ENCODE measurements at places on chromosomes 4 and X. TPM values are rescaled to one million over a fixed set of nuclear protein-coding genes. Genes with fewer than 3 reads are reported as not detected.

DNA sequence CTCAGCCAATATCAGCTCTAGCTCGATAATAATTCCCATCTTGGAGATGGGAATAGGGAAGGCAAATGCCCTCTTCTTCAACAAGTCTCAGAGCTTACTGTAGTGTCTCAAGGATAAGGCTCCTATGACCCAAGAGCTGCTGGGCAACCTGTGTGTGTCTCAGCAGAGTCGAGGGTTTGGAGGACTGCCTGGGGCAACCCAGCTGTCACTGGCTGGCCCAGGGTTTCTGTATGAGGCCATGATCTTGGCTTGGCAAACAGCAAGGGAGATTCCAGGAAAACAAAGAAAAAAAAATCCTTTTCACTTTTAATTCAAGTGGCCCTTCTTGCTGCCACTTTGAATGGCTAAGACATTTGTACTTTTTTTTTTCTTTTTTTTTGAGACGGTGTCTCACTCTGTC, 34.4 kb downstream of the TMSB4X start:
- no peak for DNase-seq

DNA sequence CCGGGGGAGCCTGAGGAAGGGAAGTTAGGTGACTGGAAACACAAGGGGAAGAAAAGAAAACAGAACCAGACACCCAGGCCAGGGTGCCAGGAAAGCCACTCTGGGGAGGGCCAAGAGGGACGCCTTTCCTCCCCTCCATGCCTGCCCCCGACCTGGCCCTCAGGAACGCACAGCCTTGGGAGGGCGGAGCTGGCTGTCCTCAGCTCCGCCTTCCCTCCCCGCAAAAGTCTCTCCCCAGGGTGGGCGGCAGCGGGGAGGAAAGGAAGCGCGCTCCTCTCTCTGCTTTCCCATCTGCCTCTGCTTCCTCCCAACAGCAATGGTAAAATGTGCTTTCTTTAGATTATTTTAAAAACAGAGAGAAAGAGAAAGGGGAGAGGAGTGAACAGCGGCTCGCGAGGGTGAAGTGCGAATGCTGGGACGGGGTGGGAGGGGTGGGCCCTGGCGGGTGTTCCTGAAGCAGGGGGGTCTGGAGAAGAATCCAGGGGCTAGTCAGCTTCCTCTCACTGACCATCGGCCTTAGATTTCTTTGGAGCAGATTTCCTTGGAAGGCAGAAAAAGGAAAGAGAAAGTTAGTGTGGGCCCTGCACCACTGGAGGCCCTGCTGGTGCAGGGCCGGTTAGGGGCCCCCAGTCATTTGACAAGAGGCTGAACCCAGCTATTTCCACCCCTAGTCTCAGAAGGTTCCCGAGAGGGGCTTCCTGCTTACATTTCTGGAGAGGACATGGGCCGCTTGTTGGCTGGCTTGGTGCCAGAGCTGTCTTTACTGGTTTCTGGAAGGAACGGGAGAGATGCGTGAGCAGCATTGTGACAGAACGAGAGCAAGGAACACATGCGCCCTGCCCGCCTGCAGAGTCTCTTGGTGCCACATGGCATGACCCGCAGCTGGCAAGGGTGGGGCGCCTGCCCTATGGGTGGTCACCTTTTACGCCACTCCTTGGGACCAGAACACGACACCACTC, 4.7 kb upstream of the RENBP start:
- DNase-seq = no peak

- DNase-seq = peak; percentile 72
These were observed 33.7 kb upstream of the STX18 start for GRCh38 chr4:4575284-4576211.

DNA sequence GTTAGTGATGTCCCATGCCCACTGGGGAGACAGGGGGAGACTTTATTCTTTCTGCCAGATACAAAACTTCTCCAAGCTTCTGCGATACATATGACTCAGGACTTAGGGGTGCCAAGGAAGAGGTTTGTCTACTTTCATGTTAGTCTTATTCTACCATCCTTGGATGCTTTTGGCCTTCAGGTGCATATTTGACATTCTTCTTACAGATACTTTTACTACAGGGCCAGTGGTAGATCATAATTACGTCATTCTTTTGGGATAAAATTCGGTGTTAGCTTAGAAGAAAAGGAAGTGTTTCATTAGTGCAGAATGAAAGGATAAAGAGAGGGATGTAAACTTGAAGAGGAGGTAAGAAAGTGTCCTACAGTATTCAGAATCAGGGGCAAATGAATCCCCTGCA, 245.2 kb downstream of the THOC2 start:
- no peak for DNase-seq

GLRA2 gene
- 0.18 TPM for polyA plus RNA-seq

AKAP4 gene
- 0.06 TPM for polyA plus RNA-seq

Data from renal pelvis (tissue), 12 donors.